ENCODE measurements at places on chromosomes 3 and 15.
A peak's percentile ranks its signal among the peaks of the same experiment; 100 is the strongest.

DNA sequence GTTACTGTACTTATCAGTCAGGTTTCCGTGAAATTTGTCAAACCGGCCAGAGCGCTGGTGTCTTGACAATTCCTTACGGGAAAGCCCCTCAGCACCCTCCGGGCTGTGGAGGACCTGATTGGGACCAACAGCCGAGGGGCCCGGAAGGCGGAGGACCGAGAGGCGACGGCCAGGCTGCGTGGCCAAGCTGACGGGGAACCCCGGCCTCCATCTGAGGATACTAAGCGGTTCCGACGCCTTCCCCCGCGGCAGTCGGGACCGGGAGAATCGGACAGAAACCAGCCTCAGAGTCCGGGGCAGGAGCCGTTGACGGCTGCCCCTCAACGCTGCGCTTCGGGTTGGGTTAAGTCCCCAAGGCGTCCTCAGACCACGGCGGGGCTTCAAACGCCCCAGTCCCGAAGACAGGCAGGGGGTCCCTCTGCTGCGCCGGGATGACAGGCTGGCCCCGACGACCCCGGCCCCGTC is 499 bp downstream of the ALDH1A2 start:
- no peak for DNase-seq

DNA sequence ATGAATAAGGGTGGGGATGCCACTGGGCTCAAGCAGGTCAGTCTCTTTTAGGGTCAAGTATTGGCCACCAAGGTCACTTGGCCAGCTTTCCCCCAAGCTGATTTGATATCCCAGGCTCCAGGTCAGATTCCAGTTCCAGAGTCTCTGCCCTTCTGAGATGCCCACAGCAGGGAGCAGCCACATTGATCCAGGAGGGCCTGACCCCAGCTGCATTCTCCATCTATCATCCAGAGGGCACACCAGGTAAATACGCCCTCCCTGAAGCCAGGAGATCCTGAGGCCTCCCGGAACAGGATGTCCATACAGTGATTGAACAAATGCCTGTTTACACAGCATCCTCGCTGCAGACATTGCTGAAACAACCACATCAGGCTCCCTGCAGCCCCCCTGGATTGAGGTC is 264.6 kb upstream of the TLE3 start:
- peak; percentile 90 for DNase-seq

DNA sequence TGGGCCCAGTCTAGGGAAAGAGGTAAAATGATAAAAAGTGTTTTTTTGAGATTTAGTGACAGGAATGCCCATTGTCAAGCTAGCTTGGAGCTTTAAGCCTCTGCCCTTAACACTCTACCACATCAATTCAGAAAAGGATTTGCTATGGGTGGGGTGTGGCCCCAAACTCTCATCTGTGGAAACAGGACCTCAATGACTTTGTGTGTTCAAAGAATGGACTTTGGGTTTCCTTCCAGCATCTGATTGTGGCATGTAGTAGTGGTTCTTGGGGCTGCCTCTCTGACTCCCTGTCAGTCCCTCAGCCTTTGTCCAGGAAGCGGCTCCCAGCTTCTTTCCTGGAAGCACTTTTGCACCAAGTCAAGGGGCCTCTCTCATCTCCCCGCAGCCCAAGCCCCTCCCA is 56.1 kb downstream of the CCNL1 start:
- no peak for DNase-seq

GRCh38 chr3:176954517-176954916 is 242.8 kb downstream of the TBL1XR1 start:
- DNase-seq = no peak

- no peak for DNase-seq
Measured at GRCh38 chr3:72462595-72463011, 385.6 kb downstream of the SHQ1 start.

GRCh38 chr3:128447561-128448013 is 19.1 kb downstream of the DNAJB8 start:
- DNase-seq = no peak

- no peak for DNase-seq
Measured at GRCh38 chr15:37819191-37819590, 115.2 kb upstream of the TMCO5A start.

DNA sequence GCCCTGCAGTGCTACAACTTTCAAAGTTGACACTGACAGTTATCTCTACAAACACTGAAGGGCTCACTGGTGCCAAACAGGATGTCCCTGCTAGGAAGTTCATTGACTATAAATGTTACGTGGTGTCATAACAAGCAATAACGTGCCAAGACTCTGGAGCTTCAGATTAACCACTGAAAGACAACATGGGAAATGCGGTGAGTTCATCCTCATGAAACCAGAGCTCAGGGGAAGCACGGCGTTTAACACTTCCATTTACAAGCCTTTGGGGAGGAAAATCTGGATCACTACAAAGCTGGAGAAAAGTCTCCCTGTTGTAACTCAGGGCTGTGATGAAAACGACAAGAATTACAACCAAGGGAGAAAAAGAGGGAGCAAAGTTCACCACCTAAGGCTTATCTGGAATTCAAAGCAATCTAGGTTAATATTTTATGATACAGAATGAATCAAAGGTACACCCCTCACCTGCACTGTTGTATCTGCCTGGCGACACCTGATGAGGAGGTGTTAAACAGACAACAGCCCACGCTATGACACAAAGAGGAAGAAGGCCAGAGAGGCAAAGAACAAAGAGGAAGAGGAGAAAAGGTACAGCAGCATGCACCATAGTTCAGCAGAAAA is 27.0 kb downstream of the SHQ1 start:
- no peak for DNase-seq

- no peak for DNase-seq
Measured at GRCh38 chr3:187997490-187997889, 156.5 kb upstream of the LPP start.

Measured in NCI-H146 (cell line).